GM04504 (cell line): ENCODE measurements at places on chromosomes 7 and 10.

DNA sequence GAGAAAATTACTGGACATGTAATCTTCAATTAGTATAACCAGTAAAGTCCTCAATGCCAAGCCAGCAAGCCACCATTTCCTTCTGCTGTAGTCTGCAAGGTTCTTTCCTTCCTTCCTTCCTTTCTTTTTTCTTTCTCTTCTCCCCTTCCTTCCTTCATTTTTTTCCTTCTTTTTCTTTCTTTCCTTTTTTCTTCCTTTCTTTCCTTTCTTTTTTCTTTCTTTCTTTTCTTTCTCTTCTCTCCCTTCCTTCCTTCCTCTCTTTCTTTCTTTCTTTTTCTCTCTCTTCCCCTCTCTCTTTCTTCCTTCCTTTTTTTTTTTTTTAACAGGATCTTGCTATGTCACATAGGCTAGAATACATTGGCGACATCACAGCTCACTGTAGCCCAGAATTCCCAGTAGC is 369.8 kb downstream of the SEMA3D start:
- no peak for DNase-seq

DNA sequence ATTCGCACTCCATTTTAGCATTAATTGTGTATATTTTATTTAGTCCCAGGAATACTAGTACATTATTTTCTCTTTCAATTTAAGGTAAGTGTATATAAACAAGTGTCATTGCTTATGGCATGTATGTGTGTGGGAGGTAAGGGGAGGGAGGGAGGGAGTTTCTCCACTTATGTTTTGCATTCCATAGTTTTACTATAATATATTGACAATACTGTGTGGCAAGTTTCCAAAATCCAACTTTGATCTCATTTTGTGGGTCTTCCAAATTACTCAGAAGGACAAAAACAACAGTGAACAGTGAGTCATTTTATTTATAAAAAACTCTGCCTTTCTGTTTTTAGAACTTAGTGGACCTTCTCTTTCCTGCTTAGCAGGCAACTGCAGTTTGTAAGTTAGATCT is 102.3 kb upstream of the SEMA3E start:
- no peak for DNase-seq

GRCh38 chr10:96973809-96974747 is 142.0 kb downstream of the LCOR start:
- DNase-seq, result no peak

- no peak for DNase-seq
These were observed 66.9 kb upstream of the DOCK1 start for GRCh38 chr10:126838316-126838715.
